Tibial nerve (tissue), 4 donors: ENCODE measurements at places on chromosomes 5 and 9. TPM values are rescaled to one million over a fixed set of nuclear protein-coding genes. Genes with fewer than 3 reads are reported as not detected.

GAS1 gene
- 217 TPM for total RNA-seq

CD74 gene
- 1,049 TPM for total RNA-seq

- DNase-seq: no peak
Measured at GRCh38 chr5:2686321-2687124, 65.0 kb downstream of the IRX2 start.

GRCh38 chr9:109751253-109751652 lies 28.7 kb upstream of the PALM2AKAP2 start:
- DNase-seq: no peak

DNA sequence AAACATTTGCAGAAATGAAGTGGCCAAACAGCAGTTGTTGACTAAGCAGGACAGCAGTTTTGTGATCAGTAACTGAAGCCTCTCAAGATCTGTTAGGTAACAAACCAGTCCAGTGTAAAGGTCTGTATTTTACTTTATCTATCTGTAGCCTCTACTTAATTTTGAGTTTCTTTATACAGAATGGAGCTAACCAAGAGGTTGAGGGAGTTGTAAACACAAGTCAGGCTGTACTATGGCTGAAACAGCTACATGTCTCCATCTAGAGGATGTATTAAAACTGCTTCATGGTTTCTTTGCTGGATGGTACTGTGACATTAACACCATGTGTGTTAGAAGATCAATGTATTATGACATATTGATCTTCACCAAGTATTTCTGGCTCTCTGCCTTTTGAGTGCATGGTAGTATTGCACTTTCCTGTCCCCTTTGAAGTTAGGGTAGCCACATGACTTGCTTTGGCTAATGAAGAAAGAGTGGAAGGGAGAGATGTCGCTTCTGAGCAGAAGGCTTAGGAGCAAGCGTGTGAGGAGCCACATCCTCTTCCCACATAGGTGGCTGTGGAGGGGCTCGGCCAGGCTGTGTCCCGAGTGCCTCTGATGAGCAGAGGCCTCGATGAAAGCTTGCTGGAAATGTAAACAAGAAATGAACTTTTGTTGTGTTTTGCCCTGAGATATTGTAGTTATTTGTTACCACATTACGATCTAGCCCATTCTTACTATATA lies 105.6 kb upstream of the PCA3 start:
- DNase-seq: no peak
